ENCODE measurements at places on chromosomes 16 and 17. TPM values are rescaled to one million over a fixed set of nuclear protein-coding genes. Genes with fewer than 3 reads are reported as not detected.

The SLC38A8 gene
- total RNA-seq, result 0.78 TPM

The NXN gene
- total RNA-seq, result 20.2 TPM

The PROCA1 gene
- total RNA-seq, result 1.3 TPM

The ATP1B2 gene
- total RNA-seq, result 3.1 TPM

The TBC1D3K gene
- total RNA-seq, result not detected

All from Right ventricle myocardium superior (tissue), 1 donor.